CD4-positive, alpha-beta T cell treated with Interleukin-17A for 4 hours (primary cell): ENCODE measurements at places on chromosomes 3 and 15.

DNA sequence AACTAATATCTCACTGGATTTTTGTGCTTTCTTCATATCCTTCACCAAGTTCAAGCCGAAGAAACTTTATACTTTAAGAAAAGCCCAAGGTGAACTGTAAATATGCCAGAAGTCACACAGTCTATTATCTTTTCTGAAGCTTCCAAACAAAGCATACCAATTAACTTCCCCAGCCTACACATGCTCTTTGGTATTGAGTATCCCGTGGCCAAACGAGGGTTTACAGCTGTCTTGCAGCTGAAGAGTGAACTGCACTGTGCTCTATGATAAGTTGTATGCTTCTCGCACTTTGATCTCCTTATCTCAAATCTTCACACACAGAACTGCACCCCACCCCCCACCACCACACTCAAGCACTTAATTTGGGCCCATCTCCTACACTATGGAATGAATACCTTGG, 215.6 kb upstream of the VEPH1 start:
- no peak for DNase-seq

DNA sequence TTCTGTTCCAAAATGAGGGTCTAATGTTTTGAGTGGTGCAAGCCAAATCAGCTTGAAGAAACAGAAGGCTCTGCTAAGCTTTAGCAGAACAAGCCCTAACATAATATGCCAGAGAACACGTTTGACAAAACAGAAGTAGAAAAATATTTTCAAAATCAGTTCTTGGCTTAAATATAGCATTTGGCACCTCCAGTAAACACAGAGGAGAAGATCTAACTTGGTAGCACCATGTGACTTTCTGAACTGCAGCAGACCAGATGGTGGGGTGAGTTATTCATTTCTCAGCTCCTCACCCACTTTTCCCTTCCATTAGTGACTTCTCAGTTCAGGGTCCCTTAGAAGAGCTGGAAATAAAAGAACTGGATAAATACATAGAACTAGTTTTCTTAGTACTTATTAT, 395.8 kb downstream of the MAGI1 start:
- no peak for DNase-seq

- DNase-seq, result no peak
Measured at GRCh38 chr15:80950291-80951078, 39.1 kb downstream of the MESD start.

GRCh38 chr15:89460048-89460447, 36.3 kb downstream of the RHCG start:
- DNase-seq, result no peak

DNA sequence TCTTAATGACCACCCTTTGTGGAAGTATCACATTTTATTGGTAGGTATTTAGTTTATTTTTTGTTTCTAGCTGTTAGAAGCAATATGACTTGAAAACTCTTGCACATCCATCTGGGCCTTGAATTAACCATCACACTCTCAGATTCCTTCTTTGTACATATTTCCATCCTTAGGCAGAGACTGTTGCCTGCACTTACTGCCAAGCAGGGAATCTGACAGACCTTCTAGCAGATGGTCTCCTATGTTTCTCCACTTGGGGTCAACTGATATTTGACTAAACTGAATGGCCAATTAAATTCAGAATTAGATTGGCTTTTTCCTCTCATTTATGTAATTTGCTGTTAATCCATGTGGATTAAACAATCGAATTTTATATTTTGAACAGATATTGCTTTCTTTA, 324.9 kb upstream of the TGFBR2 start:
- no peak for DNase-seq

GRCh38 chr15:37112171-37112570, 11.8 kb upstream of the MEIS2 start:
- no peak for DNase-seq

GRCh38 chr3:46393011-46393410, 13.9 kb downstream of the CCR5AS start:
- no peak for DNase-seq

- DNase-seq, result no peak
Measured at GRCh38 chr3:115617591-115617990, 5.7 kb upstream of the GAP43 start.

DNA sequence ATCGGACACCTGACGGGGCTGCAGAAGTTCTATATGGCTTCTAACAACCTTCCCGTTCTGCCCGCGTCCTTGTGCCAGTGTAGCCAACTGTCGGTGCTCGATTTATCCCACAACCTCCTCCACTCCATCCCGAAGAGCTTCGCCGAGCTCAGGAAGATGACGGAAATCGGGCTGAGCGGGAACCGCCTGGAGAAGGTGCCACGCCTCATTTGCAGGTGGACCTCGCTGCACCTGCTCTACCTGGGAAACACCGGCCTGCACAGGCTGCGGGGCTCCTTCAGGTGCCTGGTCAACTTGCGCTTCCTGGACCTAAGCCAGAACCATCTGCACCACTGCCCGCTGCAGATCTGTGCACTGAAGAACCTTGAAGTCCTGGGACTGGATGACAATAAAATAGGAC, 9.8 kb upstream of the LRRC34 start:
- DNase-seq, result no peak
